ENCODE measurements at places on chromosomes 5 and 9.

GRCh38 chr9:20689833-20690232, 5.8 kb downstream of the FOCAD start:
- no peak for DNase-seq

GRCh38 chr9:93660352-93661046, 84.1 kb downstream of the PHF2 start:
- no peak for DNase-seq

- DNase-seq: no peak
Observed at GRCh38 chr5:9947225-9947714, 302.4 kb downstream of the ATPSCKMT start.

GRCh38 chr5:122947772-122948171, 88.8 kb downstream of the PPIC start:
- DNase-seq: no peak

DNA sequence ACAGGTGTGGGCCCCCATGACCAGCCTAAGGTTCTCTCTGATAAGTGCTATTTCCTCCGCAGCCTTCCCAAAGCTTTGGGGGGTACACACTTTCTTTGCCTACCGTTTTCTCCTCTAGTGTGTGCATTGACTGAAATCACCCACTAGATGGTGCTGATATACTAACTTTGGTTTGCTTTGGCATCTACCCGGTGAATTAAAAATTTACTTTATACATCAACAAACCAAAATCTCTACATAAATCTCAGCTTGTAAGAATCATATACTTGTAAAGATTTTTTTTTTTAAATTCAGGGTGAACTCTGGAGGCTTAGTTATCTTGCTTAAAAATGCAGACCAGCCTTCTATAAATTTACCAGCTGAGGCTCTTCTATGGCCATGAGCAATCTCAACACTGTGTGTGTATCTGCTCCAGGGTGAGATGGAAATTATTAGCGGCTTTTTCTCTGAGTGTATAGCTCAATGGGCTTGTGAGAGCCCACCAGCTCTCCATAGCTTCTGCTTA, 475.7 kb upstream of the TNC start:
- DNase-seq: no peak

- no peak for DNase-seq
Observed at GRCh38 chr5:35066260-35066795, 18.6 kb upstream of the AGXT2 start.

DNA sequence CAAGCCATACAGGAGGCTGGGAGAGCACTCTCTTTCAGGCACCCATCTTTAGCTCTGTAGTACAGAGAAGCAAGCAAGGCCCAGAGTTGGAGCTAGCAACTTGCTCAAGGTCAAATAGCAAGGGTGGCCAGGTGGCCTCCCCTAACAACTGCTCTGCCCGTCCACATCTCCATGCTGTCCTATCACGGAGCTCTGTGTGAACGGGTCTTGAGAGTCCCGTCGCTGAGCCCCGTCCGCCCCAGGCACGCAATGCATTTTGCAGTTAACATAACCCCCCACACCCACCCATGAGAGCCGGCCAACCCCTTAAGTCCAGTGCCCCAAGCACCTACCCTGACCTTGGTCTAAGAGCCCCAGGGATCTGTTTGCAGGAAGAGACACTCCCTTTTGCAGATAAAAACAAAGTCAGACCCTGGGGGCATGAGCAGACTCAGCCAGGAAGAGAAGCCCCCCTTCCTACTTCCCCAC, 1.5 kb downstream of the RNF44 start:
- no peak for DNase-seq

GRCh38 chr9:109229682-109230081, 62.6 kb upstream of the FRRS1L start:
- no peak for DNase-seq

GRCh38 chr5:143671674-143672569, 140.0 kb upstream of the HMHB1 start:
- DNase-seq: no peak

DNA sequence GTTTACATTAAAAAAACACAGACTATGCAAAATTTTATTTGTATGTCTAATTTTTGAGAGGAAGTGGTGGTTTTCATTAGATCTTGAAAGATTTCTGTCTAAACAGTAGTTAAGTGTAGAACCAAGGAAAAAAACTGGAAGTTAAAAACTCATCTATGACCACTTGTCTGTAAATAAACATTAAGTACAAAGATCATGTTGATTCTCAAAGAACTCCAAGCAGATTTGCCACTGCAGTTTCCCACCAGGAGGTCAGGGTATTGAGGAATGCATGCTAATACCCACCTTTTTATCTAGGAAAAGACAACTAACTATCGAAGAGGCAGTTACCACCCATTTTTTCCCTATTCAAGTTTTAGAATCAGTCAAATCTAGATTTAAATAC, 1.9 kb downstream of the STOM start:
- DNase-seq: no peak

DNA sequence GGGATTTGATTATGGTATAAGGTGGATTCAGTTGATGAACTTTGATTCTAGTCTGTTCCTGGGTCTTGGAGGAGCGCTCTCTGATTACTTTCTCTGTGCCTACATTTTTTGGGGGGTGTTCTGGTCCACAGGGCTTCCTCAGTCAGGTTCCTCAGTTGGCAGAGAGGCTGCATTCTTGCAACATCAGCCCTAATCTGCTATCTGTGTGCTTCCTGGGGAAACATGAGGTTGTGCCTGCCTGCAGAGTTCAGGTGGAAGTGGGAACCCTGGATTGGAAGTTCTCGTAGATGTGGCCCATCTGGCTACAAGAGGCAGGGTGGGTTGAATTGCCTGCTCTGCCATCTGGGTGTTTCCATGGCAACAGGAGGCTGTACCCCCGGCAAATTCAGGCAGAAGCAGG, 24.5 kb downstream of the POLK start:
- DNase-seq: no peak

- DNase-seq: no peak
Observed at GRCh38 chr9:137085920-137086530, 760 bp upstream of the MAN1B1 start.

DNA sequence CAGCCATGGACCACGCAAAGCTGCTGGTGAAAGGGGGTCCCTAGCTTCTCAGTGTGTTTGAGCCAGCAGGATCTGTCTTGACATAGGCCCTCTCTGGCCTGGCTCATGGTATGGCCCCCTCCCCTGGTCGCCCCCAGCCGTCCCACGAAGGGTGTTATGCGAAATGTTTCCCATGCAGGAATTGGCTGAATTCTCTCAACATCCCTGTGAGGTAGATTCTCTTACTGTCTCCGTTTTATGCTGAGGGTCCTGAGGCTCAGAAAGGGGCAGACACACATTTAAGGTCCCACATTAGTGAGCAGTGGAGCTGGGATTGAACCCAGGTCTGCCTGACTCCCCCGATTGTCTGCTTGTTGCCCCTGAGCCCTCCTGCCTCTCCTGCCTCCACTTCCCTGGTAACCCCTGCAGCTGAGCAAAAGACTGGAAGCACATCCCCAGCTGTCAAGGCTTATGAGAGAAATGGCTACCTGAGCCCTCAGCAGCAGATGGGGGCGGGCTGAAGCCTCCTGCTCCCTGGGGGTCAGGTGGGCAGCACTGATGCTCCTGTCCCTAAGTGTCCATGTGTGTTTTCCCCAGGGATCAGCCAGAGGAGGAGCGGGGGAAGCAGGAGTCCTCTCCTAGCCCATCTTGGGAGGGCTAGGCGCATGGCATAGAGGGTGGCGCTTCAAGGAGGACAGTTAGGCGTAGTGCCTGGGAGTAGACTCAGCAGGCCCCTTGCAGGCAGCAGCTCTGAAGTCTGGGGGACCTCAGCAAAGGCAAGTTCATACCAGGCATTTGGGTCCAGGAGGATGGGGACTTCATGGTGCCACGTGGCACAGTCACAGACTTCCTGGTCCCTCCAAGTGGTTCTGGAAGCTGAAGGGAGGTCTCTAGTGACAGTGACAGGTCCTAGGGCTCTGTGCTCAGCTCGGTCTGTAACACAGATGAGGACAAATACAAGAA, 49.0 kb upstream of the GARNL3 start:
- no peak for DNase-seq

DNA sequence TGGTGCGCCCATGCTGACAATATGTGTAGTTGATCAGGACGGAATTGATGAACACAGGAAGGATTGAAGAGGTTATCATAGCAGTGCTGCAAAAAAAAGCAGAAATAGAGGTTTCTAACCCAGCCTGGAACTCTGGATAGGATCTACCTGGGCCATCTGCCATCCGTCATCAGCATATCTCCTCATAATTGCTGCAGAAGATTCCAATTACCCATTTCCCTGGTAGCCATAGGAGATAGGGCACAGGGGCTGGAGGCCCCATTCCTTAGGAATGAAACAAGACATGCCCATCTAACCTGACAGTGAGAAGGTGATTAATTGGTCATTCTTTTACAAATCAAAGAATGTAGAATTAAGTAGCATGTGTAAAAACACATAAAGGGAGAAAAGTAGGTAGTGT, 60.3 kb upstream of the TRIM32 start:
- DNase-seq: no peak

DNA sequence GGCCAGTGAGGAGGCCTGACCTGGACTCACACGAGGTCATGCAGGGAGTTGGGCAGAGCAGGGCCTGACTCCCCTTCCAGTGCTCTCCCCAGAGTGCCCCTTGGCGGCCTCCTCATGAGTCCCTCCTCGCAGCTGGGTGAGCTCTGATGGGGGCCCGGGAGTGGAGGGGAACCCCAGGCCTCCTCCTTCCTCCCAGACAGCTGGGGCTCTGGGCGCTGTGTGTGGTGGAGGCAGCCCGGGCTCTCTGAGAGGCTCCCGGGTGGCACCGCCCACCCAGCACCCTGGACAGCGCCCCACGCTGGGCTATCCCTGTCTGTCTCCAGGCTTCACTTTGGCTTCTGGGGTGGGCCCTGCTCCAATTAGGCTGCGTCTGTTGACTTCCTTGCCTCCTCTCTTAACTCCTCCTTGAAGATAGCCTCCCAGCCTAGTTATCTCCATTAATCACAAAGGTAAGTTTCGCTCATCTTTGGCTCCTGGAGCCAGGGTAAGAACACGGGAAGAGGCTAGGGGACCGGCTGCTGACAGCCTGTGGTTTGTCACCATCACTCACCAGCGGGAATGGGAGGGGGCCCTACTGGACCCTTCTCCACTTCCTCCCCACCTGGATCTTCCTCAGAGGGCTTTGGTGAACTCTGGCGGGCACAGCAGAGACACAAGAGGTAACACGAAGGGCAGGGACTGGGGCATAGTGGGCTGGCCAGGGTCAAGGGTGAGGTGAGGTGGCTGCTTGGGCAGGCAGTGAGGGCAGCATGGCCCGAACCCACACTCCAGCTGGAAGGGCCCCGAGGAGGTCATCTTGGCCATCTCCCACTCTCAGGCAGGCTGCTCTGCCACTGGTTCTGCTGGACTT, 13.1 kb downstream of the PSD2 start:
- DNase-seq: no peak

GRCh38 chr9:124708074-124708473, 63.0 kb downstream of the NR6A1 start:
- no peak for DNase-seq

- DNase-seq: no peak
Observed at GRCh38 chr5:7916171-7916804, 47.3 kb downstream of the MTRR start.

- no peak for DNase-seq
Observed at GRCh38 chr5:54915466-54916027, 69.8 kb downstream of the ESM1 start.

DNA sequence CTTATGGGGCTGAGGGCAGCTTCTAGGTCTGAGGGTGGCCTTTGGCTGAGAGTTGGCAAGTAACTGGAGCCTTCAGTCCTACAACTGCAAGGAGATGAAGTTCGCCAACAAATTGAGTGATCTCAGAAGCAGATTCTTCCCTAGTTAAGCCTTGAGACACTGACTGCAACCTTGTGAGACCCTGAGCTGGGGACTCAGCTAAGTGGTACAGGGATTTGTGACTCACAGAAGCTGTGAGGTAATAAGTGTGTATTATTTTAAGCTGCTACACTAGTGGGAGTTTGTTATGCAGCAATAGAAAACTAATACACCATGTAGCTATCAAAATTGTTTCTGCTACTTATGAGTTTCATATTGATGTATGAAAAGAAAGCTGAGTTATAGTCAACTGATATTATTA, 279.2 kb downstream of the PIK3R1 start:
- DNase-seq: no peak

DNA sequence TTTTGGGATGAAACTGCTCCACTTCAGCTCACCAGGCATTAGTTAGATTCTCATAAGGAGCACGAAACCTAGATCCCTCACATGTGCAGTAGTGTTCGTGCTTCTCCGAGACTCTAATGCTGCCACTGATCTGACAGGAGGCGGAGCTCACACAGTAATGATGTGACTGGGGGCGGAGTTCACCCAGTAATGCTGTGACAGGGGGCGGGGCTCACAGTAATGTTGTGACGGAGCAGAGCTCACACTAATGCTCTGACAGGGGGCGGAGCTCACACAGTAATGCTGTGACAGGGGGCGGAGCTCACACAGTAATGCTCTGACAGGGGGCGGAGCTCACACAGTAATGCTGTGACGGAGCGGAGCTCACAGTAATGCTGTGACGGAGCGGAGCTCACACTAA, 27.1 kb upstream of the LRRC14B start:
- no peak for DNase-seq

GRCh38 chr5:178415353-178415752, 174.8 kb downstream of the COL23A1 start:
- no peak for DNase-seq

- DNase-seq: no peak
Observed at GRCh38 chr5:15021266-15022046, 149.9 kb upstream of the ANKH start.

DNA sequence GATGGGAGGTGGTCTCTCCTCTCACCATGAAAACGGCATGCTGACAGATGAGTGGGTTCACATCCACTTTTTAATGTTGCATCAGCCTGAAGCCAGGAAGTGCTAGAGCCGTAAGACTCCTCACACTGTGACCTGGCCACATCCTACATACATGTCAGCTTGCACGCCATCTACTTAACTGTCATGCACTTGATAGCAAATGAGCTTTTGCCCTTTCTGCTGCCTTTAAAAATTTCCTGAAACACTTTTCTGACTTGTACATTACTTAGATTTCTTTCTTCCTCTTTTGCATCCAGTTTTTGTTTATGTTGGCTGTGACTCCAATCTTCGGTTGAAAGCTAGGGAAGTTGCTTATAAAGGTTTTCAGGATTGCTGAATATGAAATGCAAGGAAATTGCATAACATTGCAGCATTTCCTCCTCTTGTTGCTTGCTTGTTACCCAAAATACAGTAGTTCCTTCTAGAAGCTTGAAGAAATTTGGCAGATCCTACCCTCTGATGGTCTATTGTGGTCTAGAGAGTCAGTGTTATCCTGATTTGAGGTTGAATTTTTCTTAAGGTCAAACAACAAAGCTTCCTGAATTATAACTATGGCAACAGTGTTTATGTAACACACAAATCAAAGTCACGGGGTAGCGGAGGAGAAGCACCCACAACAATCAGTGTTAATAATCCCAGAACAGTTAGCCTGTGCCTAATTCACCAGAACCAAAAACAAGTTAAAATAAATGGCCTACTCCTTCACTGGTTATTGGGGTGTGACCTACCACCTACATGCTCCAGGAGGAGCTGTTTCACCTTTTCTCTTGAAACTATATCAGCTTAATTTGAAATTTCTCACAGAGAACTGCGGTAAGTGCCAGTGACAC, 232.5 kb downstream of the ARHGAP26 start:
- DNase-seq: no peak

DNA sequence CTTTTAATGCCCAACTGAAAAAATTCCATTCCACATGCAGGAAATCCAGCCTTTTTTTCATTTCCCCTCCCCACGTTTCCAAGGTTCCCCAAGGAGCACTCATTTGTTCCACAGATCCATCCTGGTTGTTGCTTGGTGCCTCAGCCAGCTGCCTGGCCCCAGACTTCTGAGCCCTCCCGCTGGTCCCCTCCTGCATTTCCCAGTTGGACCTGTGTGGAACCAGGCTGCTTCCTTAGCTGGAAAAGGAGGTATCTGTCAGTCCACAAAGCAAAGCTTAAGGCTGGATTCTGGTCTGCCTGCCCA, 44.8 kb downstream of the ANGPTL2 start:
- no peak for DNase-seq

- DNase-seq: no peak
Observed at GRCh38 chr5:76292620-76293322, 110.3 kb upstream of the IQGAP2 start.

All from NCI-H187 treated with DMSO at 0.1 percent for 48 hours (cell line).